ENCODE measurements at places on chromosomes 11 and 22. TPM values are rescaled to one million over a fixed set of nuclear protein-coding genes. Genes with fewer than 3 reads are reported as not detected.
A peak's percentile ranks its signal among the peaks of the same experiment; 100 is the strongest.

The POU2AF3 gene
- 2.7 TPM for total RNA-seq

- H3K27ac ChIP-seq = peak overlapping the region; percentile 20
- H3K4me3 ChIP-seq = no peak overlapping the region
- H3K4me1 ChIP-seq = peaks cover 53% of the 10 kb centered on the region
- peaks cover 33% of the 10 kb centered on the region for H3K27me3 ChIP-seq
- no peak for DNase-seq
Observed at GRCh38 chr11:133946051-133946450, 10.7 kb downstream of the IGSF9B start.

DNA sequence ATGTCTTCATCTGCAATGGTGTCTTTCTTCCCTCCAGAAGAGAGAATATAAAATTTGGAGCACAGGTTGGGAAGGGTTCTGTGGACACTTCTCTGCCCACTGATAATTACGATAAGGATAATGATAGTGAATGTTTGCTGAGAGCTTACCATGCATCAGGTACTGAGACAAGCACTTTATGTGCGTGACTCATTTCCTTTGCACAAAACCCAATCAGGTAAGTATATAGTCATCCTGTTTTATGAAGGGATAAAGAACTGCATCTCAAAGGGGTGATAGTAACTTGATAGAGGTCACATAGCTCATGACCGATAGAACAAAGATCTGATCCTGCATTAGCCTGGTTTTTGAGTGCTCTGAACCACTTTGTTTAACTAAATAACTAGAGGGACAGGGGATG is 9.4 kb downstream of the DRD2 start:
- H3K4me1 ChIP-seq = no peaks in the 10 kb centered on the region
- DNase-seq = no peak

DNA sequence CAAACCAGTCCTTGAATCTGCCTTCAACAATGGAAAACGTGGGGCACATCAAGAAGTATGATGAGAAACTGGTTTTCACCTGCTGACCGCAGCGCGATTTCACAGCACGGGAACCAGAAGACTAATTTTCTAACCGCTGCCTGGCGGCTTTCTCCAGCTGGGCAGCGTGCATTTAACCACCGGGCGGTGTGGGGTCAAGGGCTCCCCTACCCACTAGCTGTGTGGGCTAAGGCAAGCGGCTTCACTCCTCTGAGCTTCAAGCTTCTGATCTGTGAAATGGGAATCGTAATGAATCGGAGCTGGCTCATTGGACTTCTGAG is 4.2 kb downstream of the SHANK2 start:
- peaks cover 25% of the 10 kb centered on the region for H3K4me1 ChIP-seq
- no peak overlapping the region for H3K4me3 ChIP-seq
- H3K36me3 ChIP-seq = no peaks in the 10 kb centered on the region
- no peak overlapping the region for H3K27ac ChIP-seq
- H3K27me3 ChIP-seq = peaks cover 59% of the 10 kb centered on the region

GRCh38 chr11:87290304-87290922 is 252.7 kb downstream of the TMEM135 start:
- no peak overlapping the region for H3K27ac ChIP-seq
- H3K27me3 ChIP-seq = no peaks in the 10 kb centered on the region
- peak; percentile 86 for DNase-seq
- no peaks in the 10 kb centered on the region for H3K36me3 ChIP-seq
- no peaks in the 10 kb centered on the region for H3K4me1 ChIP-seq
- no peak overlapping the region for H3K4me3 ChIP-seq

All from muscle of leg (tissue), 16 donors.